ENCODE measurements at places on chromosomes 3 and 15.

DNA sequence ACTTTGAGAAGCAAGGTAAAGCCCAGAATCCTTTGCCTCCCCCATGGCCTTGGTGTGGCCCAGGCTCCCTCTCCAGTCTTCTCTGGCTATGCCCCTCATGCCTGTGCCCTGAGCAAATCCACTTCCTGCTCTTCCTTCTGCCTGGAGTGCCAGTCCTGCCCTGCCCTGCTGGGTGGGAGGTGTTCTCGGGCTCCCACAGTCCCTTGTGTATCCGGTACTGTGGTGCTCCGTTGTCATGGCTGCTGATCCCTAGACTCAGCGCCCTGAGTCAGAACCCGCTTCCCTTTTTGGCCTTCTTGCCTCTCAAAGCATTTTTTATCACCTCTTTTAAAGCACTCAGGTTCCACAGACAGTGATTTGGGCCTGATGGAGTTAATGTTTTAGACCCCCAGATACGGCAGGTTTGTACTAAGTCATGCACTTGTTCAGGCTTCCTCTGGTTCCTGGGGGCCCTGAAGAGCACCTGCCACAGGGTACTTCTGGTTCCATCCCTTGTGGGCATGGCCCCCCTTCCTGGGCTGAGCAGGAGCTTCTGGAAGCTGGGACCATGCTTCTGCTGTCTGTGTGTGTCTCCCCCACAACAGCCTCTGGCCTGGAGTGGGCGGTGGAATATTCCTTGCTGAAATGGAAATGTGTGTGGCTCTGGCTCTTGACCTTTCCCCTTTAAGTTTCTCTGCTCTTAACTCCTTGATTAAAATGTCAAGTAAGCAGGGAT is 29.6 kb upstream of the ADAMTS7 start:
- no peak for DNase-seq

- DNase-seq = no peak
Observed at GRCh38 chr3:46981932-46982471, 2.5 kb downstream of the NBEAL2 start.

- DNase-seq = no peak
Observed at GRCh38 chr3:130916507-130917167, 22.8 kb downstream of the ATP2C1 start.

DNA sequence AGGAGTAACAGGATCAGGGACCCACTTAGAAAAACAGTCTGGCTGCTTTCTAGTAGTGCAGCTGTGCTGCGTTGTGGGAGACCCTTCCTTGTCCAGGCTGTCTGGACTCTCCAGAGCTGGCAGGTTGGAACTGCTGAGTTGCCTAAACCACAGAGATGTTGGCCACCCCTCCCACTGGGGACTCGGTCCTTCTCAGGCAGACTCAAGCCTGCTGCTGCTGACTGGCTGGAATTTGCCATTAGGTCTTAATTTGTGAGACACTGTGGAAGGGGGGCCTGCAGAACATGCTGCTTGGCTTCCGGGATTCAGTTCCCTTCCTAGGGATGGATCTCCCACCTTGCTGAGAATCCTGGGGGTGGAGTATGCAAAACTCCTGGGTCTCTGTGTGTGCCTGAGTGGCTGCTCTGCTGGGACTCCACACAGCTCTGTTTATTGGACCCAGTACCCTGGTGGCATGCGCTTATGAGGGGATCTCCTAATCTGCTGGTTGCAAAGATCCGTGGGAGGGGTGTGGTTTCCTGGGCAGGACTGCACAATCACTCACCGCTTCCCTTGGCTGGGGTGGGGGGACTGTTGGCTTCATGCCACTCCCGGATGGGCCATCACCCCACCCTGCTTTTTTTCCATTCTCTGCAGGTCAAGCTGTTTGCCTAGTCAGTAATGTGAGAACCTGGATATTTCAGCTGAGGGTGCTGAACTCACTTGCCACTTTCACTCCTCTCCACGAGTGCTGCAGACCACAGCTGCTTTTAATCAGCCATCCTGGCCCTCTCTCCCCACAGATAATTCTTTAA is 150.5 kb downstream of the CFAP20DC start:
- no peak for DNase-seq

DNA sequence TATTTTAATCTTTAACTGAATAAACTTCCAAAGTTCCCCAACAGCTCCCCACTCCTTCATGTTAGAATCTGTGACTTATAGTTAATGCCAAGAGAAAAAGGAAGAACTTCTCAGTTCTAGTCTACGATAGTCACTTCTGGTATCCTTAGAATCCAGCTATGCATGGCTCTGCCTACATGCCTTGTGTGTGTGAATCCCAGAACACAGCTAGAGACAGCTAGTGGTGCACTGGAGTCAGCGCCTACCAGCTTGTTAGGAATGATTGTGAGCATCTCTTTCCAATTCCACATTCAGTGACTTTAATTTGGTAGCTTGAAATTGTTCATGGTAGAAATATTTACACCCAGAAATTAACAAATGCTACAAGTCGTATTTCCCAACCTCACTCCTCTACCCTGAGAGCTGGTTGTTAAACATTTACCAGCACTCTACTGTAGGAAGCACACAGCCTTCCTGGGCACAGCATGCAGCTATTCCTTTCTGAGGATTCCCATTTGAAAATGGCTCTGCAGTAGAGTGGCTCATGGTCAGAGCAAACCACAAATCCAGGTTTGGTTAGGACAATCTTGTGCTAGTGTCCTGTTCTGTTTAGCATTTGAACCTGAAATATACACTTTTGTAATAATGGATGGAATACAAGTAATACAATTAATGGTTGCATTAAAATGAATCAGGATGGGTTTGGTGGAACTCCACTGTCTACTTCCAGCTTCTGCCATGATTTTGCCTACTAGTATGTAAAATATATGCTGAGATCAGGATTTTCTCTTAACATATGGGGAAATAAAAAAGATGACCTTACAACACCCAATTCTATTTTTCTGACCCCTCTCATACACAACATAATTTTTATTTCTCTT is 371.0 kb upstream of the GBE1 start:
- DNase-seq = no peak

GRCh38 chr3:80190051-80190450 is 422.3 kb upstream of the ROBO1 start:
- no peak for DNase-seq

GRCh38 chr3:159861369-159861987 is 127.2 kb upstream of the IL12A start:
- no peak for DNase-seq

DNA sequence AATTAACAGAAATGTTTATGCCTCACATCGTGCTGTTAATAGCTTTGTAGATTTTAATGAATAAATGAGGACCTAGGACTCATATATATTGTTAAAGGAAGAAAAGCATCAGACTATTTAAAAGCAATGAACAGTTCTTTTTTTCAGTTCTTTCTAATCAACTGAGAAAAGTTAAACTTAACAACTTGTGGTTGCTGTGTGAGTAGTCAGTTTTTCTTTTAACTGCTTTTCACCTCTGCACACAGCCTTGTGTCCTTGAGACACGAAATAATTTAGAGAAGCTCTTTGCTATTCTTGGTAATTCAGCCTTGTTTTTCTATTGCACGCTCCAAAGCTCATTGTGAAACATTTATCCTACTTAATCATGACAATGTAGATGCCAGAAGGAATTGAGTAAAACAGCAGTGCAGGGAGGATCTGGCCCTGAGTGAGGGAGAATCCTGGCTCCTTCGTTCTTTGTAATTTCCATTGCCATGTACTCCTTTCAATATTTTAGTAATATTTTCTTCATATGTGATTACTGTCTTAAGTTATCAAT is 499.0 kb downstream of the PYDC2 start:
- DNase-seq = no peak
